Ascending aorta (tissue), 2 donors: ENCODE measurements at places on chromosomes 2 and 18. TPM values are rescaled to one million over a fixed set of nuclear protein-coding genes. Genes with fewer than 3 reads are reported as not detected.

DNA sequence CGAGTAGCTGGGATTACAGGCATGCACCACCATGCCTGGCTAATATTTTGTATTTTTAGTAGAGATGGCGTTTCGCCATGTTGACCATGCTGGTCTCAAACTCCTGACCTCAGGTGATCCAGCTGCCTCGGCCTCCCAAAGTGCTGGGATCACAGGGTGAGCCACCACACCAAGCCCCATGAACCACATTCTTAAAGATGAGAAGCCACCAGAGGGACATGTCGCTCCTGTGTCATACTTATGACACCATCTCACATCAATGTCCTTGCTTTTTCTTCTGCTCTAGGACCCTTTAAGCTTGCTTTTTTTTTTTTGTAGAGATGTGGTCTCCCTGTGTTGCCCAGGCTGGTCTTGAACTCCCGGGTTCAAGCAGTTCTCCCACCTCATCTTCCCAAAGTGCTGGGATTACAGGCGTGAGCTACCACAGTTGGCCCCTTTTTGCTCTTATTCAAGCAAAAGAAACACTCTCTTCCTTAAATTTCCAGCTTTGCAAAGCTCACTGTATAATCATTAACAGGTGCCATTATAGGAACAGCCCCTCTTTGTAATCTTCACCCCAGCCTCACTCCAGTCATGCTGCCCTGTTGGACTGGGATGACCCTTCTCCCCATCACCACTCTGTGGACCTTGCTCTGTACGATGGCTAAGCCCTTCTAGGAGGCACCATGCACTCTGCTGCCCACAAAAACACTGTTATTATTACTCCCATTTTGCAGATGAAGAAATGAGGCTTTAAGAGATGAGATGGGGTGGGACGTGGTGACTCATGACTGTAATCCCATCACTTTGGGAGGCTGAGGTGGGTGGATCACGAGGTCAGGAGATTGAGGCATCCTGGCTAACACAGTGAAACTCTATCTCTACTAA, 10.8 kb upstream of the KCNG3 start:
- no peak overlapping the region for H3K4me3 ChIP-seq
- H3K27me3 ChIP-seq, result no peaks in the 10 kb centered on the region
- H3K27ac ChIP-seq, result no peak overlapping the region

LPIN1 gene
- 13.8 TPM for total RNA-seq

GRCh38 chr2:240981280-240981679, 17.1 kb upstream of the SNED1 start:
- DNase-seq, result peak; percentile 4
- no peak overlapping the region for H3K27ac ChIP-seq
- H3K4me1 ChIP-seq, result no peaks in the 10 kb centered on the region
- no peaks in the 10 kb centered on the region for H3K27me3 ChIP-seq

- no peak for DNase-seq
- no peaks in the 10 kb centered on the region for H3K36me3 ChIP-seq
- H3K27me3 ChIP-seq, result no peaks in the 10 kb centered on the region
Observed at GRCh38 chr2:241316825-241317224, 1.1 kb downstream of the SEPTIN2 start.

- H3K27ac ChIP-seq, result no peak overlapping the region
- no peak overlapping the region for H3K4me3 ChIP-seq
- no peaks in the 10 kb centered on the region for H3K27me3 ChIP-seq
- DNase-seq, result no peak
Observed at GRCh38 chr2:221997100-221997499, 301.7 kb downstream of the PAX3 start.

GRCh38 chr2:31831585-31831984, 179.2 kb downstream of the MEMO1 start:
- no peaks in the 10 kb centered on the region for H3K4me1 ChIP-seq
- no peaks in the 10 kb centered on the region for H3K27me3 ChIP-seq
- H3K27ac ChIP-seq, result no peak overlapping the region
- no peak overlapping the region for H3K4me3 ChIP-seq

- H3K27me3 ChIP-seq, result no peaks in the 10 kb centered on the region
- peaks cover 2% of the 10 kb centered on the region for H3K4me1 ChIP-seq
- no peak overlapping the region for H3K27ac ChIP-seq
- no peaks in the 10 kb centered on the region for H3K36me3 ChIP-seq
Observed at GRCh38 chr2:67476809-67477790, 80.0 kb downstream of the ETAA1 start.

DNA sequence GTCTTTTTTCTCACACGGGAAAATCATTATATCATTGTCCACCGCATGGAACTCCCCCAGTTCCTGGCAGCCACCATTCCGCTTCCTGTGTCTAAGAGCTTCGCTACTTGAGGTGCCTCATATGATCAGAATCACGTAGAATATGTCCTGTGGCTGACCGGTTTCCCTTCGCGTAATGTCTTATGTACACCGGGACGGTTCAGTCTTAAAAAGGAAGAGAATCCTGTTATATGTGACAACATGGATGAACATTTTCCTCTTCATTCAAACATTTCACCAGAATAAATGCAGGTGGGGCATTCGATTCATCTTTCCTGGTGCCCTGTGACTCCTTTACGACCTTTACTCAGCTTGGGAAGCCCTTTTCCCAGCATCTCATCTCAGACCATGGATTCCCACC, 131.7 kb upstream of the TWIST2 start:
- no peak overlapping the region for H3K4me3 ChIP-seq
- H3K36me3 ChIP-seq, result no peaks in the 10 kb centered on the region
- no peak for DNase-seq
- H3K27me3 ChIP-seq, result no peaks in the 10 kb centered on the region

GRCh38 chr2:8138923-8139667, 542.8 kb upstream of the ID2 start:
- peak overlapping the region; percentile 86 for H3K27ac ChIP-seq
- peaks cover 3% of the 10 kb centered on the region for H3K4me1 ChIP-seq
- peak overlapping the region; percentile 33 for H3K4me3 ChIP-seq
- no peaks in the 10 kb centered on the region for H3K27me3 ChIP-seq

LIPG gene
- 1.6 TPM for total RNA-seq

DNA sequence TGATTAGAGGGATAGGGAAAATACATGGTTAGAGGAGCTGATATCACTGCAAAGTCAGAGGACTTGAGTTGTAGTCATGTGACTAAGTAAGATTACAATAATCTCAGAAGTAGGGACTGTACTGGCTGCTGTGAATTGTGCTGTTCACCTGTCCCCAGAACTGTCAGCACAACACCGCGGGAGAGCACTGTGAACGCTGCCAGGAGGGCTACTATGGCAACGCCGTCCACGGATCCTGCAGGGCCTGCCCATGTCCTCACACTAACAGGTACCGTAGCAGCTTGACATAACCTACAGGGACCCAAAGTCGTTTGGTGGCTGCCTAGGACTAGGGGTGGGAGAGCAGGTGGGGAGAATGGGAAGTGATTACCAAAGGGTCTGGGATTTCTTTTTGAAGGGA, 132.8 kb upstream of the TTC39C start:
- no peak overlapping the region for H3K4me3 ChIP-seq
- H3K4me1 ChIP-seq, result peaks cover 18% of the 10 kb centered on the region
- H3K27me3 ChIP-seq, result no peaks in the 10 kb centered on the region
- no peak for DNase-seq

DNA sequence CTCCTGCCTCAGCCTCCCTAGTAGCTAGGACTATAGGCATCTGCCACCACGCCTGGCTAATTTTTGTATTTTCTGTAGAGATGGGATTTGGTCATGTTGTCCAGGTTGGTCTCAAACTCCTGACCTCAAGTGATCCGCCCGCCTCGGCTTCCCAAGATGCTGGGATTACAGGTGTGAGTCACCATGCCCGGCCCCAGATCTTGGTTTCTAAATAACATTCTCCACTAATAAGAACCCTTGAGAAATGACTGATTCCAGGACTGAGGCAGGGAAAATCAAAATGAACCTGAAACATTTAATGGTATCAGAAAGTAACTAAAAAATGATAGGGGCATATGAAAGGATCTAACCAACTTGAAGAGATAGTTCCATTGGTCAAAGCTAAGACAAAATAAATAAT, 34.0 kb downstream of the BMPR2 start:
- DNase-seq, result no peak
- H3K27ac ChIP-seq, result no peak overlapping the region
- no peaks in the 10 kb centered on the region for H3K36me3 ChIP-seq
- no peak overlapping the region for H3K4me3 ChIP-seq
- H3K27me3 ChIP-seq, result no peaks in the 10 kb centered on the region

- H3K27ac ChIP-seq, result no peak overlapping the region
- H3K36me3 ChIP-seq, result no peaks in the 10 kb centered on the region
- DNase-seq, result no peak
Observed at GRCh38 chr2:94870440-94871225, 597 bp upstream of the TEKT4 start.

- no peaks in the 10 kb centered on the region for H3K4me1 ChIP-seq
- H3K27me3 ChIP-seq, result no peaks in the 10 kb centered on the region
- H3K4me3 ChIP-seq, result no peak overlapping the region
- no peaks in the 10 kb centered on the region for H3K36me3 ChIP-seq
- no peak for DNase-seq
Observed at GRCh38 chr2:57893347-57893746, 153.3 kb upstream of the VRK2 start.

GRCh38 chr18:79580498-79581171, 99.0 kb upstream of the CTDP1 start:
- H3K27me3 ChIP-seq, result no peaks in the 10 kb centered on the region
- no peak overlapping the region for H3K27ac ChIP-seq
- H3K4me3 ChIP-seq, result no peak overlapping the region
- peaks cover 18% of the 10 kb centered on the region for H3K4me1 ChIP-seq
- H3K36me3 ChIP-seq, result no peaks in the 10 kb centered on the region

- DNase-seq, result no peak
- H3K4me3 ChIP-seq, result no peak overlapping the region
- H3K4me1 ChIP-seq, result no peaks in the 10 kb centered on the region
- no peaks in the 10 kb centered on the region for H3K27me3 ChIP-seq
- H3K27ac ChIP-seq, result no peak overlapping the region
Observed at GRCh38 chr2:23900541-23901322, 26.2 kb downstream of the ATAD2B start.

GRCh38 chr18:59155153-59155552, 15.5 kb downstream of the SEC11C start:
- no peak overlapping the region for H3K4me3 ChIP-seq

GORASP2 gene
- total RNA-seq, result 21.5 TPM

DNA sequence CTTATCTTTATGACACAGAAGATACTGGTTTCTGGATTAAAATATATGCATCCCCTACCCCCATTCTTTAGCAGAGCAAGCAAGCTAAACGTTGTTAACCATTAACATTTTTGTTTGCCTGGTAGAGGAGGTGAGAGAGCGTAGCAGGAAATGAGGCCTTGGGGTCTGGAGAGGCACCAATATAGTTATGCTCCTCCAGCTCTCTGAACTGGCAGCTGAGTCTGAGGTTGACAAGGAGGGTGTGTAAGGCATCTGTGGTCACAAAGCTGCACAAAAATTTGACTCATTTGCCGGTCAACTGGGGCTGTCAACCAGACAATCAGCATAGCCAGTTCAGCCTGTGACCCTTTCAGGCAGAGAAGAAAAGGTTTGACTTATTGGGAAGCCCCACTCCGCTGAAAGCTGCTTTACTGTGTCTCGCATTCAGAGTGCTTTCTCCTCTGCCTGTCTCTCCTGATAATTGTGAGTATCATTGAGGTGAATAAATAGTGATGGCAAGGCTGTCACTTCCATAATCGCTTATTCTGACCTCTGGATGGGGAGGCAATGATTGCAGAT, 647.5 kb upstream of the SETBP1 start:
- no peak overlapping the region for H3K27ac ChIP-seq
- no peaks in the 10 kb centered on the region for H3K36me3 ChIP-seq
- DNase-seq, result no peak
- H3K4me3 ChIP-seq, result no peak overlapping the region
- H3K27me3 ChIP-seq, result no peaks in the 10 kb centered on the region
- no peaks in the 10 kb centered on the region for H3K4me1 ChIP-seq

DNA sequence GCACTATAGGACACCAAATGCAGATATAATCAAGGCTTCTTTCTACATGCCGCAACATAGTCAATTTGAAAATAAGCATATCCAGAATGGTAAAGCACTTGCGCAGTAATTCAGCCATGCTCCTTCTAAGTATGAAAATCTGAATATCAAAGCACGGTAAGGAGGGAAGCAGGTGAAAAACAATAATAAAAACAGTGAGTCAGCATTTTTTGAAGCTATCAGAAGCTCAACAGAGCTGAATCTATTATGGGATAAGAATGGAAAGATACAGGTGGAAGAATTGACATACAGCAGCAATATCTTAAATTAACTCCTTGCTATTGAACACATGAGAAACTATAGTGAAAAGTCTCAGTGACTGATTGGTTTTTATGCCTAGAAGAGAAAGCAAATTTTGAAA, 266.3 kb downstream of the NRXN1 start:
- no peaks in the 10 kb centered on the region for H3K27me3 ChIP-seq
- DNase-seq, result no peak
- H3K4me3 ChIP-seq, result no peak overlapping the region

GRCh38 chr2:224816816-224817215, 100.7 kb upstream of the CCDC195 start:
- no peaks in the 10 kb centered on the region for H3K27me3 ChIP-seq
- H3K4me3 ChIP-seq, result no peak overlapping the region

RGPD3 gene
- 0.75 TPM for total RNA-seq

- H3K36me3 ChIP-seq, result no peaks in the 10 kb centered on the region
- H3K4me3 ChIP-seq, result no peak overlapping the region
- no peak overlapping the region for H3K27ac ChIP-seq
- no peaks in the 10 kb centered on the region for H3K27me3 ChIP-seq
Observed at GRCh38 chr2:61435291-61435690, 35.6 kb downstream of the USP34 start.

DNA sequence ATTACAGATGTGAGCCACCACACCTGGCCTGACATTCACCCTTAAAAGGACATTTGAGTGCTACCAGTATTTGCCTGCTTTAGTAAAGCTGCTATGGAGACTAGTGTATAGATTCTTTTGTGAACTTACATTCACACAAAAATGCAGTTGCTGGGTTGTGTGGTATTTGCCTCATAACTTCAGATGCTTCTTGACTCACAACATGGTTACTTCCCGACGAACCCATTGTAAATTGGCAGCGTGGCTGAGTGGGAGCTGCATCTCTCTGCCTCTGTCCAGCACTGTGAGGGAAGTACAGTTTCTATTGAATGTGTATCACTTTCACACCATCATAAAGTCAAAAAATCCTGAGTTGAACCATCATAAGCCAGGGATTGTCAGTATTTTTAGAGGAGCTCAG, 56.9 kb downstream of the RRM2 start:
- no peaks in the 10 kb centered on the region for H3K4me1 ChIP-seq
- H3K27ac ChIP-seq, result no peak overlapping the region
- DNase-seq, result no peak

GKN2 gene
- total RNA-seq, result 0.75 TPM

GAREM2 gene
- 2.1 TPM for total RNA-seq

CTAGE1 gene
- not detected for total RNA-seq

NT5C1B gene
- not detected for total RNA-seq

GRCh38 chr2:58853420-58853819, 612.3 kb upstream of the FANCL start:
- H3K27me3 ChIP-seq, result no peaks in the 10 kb centered on the region
- DNase-seq, result no peak
- H3K36me3 ChIP-seq, result no peaks in the 10 kb centered on the region
- H3K4me1 ChIP-seq, result no peaks in the 10 kb centered on the region

DNA sequence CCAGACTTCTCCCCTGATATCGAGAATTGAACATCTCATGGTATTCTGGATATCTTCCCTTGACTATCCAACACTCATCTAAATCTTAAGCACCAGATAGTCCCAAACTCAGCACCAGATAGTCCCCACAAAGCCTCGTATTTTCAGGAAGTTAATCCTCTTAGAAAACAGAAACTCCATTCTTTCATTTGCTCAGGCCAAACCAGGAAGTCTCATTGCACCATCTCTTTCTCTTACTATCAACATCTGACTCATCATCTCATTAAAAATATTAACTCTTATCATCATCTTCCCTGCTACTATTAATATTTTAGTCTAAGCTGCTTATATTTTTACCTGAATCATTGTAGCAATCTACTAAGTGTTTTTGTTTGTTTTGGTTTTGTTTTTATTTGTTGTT, 286.4 kb downstream of the GALNT13 start:
- H3K27ac ChIP-seq, result no peak overlapping the region
- no peaks in the 10 kb centered on the region for H3K4me1 ChIP-seq

RESP18 gene
- not detected for total RNA-seq
